ENCODE measurements at places on chromosomes 2 and 18.

GRCh38 chr2:190529486-190530247 is 4.9 kb downstream of the NEMP2 start:
- DNase-seq: no peak

- DNase-seq: no peak
Measured at GRCh38 chr2:19728125-19728524, 173.7 kb downstream of the TTC32 start.

DNA sequence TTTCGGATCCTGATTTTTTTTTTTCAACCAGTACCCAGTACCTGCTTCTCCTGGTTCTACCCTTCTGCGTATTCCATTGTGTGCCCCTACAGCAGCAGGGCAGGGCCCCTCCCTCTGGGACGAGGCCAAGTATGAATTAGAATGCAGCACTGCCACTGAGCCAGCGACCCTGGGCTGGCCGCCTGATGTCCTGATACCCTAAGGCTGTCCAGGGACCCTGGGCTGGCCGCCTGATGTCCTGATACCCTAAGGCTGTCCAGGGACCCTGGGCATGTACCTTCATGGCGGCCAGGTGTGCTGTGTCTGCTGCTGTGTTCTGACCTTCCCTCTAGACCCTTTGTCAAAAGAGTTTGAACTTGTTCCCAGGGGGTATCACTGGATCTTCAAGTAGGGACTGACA is 42.9 kb downstream of the CABLES1 start:
- DNase-seq: no peak

DNA sequence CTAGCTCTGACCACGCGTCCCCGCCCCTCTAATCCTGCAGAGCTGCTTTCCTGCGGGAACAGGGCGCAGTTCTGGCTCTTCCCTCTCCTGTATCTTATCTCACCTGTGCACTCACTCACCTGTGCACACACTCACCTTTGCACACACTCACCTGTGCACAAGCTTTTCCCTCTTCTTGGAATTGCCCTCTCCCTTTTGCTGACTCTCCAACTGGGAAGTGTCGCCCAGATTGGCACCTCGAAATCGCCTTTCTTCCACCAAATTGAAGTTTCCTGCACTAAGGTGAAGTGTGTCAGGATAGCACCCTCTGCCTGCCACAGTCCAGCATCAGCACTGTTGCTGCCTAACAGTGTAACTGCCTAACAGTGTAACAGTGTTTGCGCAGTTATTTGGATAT is 566 bp upstream of the CMPK2 start:
- DNase-seq: peak; percentile 69

GRCh38 chr2:233820774-233821105 is 33.6 kb downstream of the HJURP start:
- peak; percentile 31 for DNase-seq

DNA sequence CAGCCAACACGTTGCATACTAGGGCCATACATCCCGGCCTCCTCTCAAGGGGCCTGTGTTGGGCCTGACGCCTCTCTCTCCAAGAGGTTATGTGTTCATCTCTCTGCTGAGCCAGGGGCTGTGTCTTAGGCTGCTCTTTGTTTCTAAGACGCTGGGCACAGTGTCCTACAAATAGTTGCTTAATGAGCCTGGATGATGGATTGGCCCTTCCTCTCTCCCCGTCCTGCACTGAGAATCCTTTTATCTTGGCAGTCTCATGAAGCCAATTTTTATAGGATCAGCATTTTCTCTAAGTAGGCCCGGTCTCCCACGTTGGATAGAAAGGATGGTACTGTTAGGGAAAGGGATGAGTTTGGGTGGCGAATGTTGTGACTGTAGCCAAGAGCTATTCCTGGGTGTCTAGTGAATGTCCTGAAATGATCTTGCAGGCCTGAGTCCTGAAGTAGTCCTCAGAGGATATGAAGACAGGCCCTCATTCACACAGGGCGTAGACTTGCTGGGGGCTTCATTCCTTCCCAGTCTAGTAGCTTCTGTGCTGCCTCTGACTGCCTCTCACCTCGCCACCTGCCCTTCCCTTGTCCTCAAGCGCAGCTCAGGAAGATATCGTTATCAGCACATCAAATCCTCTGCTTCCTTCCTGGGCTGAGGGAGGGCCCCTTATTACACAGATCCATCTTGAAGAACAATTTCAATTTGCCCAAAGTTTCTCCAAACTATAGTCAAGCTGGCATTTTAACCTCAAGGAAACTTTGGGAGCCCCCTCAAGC is 8.8 kb downstream of the LBH start:
- peak; percentile 14 for DNase-seq

- no peak for DNase-seq
Measured at GRCh38 chr18:49094136-49094535, 143.4 kb upstream of the SMAD7 start.

- DNase-seq: no peak
Measured at GRCh38 chr2:228519561-228519960, 338.1 kb upstream of the SPHKAP start.

DNA sequence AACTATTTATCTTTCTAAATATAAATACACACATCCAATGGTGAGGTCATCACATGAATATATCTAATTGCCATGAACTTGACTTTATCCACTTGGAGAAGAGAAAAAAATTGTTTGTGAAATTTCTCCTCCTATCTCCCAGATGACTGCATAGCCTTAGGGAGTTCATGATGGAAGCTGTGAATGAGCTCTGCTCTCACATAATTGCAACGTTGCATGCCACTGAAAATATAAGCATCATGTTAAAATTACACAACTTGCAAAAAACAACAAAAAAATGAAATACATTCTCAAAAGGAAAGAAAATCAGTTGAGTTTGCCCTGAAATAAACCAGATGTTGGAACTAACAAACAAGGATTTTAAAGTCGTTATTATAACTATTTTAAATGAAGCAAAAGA is 50.6 kb upstream of the OSR1 start:
- DNase-seq: no peak

DNA sequence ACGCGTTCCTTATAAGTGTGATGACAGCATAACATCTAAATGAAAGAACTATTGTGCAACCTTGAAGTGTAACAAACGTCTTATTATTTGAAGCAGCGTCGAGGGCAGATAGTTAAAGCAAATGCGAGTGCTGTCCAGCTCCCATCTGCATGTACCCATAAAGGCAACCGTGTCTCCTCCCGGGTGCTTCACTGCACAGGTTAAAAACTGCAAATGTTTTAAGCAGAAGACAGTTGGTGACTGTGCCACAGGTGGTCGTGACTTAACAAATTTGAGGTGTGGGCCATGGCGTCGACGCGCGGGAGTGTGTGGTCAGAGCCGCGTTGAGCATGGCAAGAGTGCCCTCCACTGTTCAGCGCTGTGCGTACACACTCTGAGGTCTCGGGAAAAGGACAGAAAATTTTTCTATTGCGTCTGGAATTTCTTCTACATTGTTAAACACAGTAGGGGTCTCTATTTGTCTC is 6.4 kb downstream of the SALL3 start:
- DNase-seq: no peak

- DNase-seq: no peak
Measured at GRCh38 chr2:67524777-67525176, 127.6 kb downstream of the ETAA1 start.

DNA sequence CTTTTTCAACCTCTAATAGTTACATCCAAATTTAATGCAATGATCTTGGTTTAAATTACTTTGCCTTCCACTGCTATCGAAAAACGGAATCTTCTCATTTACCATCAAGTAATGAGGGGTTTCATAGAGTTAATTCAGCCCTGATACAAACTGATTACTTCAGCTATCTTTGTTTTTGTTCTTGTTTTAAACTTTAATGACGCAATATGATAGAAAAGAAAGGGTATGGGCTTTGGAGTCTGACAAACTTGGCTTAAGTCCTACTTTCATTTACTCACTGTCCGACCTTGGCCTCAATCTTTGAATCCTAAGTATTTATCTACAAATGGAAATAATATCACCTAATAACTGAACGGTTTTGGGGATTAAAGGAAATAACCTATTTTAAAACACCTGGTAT is 16.1 kb downstream of the ADAM17 start:
- no peak for DNase-seq

DNA sequence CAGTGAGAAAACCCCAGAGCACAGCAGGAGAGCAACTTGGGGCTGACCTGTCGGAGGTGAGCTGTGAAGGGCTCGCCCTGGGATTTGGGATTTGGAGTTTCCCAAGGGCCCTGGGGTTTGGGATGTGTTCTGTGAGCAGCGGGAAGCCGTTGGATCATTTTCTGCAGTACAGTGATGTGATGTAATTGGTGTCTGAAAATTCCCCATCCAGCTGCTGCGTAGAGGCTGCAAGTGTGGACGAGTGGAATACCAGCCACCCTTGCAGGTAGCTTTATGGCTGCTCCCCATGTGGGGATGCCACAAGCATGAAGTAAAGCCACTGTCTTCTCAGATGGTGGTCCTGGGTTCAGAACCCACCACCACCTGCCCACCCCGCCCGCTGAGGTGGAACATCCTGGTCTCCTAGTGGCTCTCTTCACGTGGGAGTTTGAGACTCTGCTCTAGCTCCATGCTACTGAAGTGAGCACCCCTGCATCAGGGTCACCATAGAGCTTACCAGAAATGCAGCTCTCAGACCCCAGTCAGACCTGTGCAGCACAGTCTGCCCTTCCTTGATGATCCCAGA is 15.0 kb downstream of the IMPA2 start:
- no peak for DNase-seq

GRCh38 chr18:34117319-34117718 is 107.4 kb downstream of the NOL4 start:
- no peak for DNase-seq

GRCh38 chr18:48017635-48018034 is 87.2 kb upstream of the SMAD2 start:
- DNase-seq: no peak

DNA sequence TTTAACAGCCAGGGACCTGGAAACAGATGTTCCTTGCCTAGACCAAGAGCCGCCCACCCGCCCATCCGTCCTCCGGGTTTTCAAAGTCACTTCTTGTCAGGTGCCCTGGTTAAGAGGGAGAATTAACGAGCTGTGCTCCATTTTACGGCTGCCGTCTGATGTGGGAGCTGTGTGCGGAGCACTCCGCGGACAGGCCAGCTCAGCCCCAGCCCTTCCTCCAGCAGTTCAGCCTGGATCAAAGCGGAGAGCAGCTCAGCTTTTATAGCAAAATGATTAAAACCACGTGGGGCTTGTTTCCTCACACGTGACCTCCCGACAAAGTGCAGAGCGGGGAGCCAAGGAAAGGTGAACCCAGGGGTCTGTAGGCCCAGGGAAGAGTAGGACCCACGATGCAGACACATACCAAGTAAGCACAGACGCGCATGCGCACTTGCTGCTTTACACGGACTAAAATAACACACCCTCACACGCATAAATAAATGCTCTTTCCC is 46.1 kb upstream of the PKDCC start:
- DNase-seq: no peak

DNA sequence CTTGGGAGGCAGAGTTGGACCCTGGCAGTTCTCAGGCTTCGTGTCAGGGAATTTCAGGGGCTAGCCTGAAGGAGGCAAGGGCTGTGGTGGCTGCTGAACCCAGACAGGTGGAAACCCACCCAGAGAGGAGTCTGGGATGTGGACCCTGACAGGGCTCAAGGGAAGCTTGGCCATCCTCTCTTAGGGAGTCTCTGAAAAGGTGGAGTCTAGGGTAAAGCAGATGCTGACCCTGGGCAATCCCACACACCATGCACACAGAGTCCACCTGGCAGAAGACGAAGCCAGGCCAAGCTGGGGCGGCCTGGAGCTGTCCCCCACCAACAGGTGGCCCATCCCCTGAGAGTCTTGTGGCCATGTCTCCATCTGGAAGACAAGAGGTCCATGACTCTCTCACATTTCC is 41.2 kb upstream of the TEX51 start:
- DNase-seq: no peak

DNA sequence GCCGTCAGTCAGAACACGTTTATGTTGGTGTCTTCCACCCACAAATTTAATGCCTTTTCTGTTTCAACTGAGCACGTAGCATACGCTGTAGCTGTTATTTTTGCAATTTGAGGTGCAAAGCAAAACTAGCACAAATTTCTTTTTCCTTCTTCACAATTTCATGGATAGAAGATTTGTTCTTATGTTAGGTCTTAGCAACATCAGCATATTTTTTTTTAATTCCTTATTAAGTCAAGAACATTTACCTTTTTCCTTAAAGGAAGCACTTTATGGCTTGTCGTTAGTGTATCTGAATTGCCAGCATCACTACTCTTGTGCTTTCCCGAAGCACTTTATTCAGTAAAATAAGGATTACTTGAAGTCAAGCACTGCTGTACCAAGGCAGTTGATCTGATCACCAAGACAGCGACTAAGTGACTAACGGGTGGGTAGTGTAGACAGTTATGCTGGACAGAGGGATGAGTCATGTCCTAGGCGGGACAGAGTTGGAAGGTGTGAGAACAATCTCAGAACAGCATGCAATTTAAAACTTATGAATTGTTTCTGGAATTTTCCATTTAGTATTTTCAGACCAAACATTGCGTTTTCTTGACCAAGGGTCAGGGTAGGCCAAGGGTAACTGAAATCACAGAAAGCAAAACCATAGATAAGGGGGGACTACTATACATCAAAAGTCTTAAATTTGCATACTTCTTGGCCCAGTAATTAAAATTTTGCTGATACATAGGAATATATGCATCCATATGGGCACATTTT is 13.3 kb downstream of the BABAM2 start:
- DNase-seq: no peak

DNA sequence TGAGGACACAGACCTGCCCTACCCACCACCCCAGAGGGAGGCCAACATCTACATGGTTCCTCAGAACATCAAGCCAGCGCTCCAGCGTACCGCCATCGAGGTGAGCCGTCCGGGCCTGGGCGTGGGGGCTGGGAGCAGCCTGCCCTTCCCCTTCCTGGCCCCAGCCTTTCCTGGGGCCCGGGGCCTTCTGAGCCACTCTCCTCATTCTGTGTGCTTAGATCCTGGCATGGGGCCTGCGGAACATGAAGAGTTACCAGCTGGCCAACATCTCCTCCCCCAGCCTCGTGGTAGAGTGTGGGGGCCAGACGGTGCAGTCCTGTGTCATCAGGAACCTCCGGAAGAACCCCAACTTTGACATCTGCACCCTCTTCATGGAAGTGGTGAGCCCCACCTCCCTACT is 157.9 kb downstream of the DYSF start:
- peak; percentile 40 for DNase-seq

- DNase-seq: no peak
Measured at GRCh38 chr2:207706936-207707860, 4.2 kb upstream of the CCNYL1 start.

DNA sequence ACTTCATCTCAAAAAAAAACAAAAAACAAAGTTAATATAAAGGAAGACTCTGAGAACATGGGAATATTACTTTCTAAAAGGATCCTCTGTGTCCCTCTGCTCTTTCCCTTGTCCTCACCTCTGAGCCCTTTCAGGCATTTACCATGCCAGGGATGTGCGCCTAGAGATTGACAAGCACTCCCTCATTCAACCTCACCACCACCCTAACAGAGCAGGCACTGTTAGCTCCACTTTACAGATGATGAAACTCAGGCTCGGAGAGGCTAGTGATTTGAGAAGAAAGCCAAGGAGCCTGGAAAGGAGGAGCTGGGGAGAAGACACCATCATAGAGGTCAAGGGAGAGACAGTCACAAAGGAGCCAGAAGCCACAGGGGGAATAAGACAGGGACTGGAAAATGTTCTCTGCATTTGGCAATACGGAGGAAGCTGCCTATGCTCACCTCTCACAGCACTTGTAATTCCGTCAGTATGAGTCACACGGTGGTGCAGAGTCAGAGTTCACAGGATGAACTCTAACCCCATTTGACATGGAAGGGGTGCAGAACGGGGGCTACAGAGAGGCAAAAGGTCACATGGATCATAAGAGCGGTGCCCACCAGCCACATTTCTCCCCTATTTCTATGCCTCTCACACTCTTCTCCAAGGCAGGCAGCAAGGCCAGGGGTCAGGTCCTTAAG is 101.8 kb upstream of the NFU1 start:
- DNase-seq: peak; percentile 73

- DNase-seq: no peak
Measured at GRCh38 chr18:9846162-9846925, 39.4 kb upstream of the TXNDC2 start.
